ENCODE measurements at places on chromosomes 3 and 15.

DNA sequence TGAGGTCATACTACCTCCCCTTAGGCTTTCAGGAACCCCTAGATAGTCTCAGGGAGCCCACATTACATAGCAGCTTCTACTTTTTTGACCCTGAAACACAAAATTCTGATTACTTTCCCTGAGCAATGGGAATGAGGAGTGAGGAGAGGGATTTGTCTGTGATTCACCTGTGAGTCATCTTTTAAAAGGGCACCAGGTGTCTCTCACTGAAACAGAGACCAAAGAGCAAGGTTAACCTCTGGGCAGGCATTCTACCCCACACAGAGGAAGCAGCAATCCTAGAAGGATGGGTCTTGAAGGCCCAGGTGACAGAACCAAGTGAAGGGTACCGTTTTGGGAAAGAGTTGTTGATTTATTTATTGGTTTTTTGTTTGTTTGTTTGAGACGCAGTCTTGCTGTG is 31.1 kb upstream of the UBE2E2 start:
- no peak for DNase-seq

DNA sequence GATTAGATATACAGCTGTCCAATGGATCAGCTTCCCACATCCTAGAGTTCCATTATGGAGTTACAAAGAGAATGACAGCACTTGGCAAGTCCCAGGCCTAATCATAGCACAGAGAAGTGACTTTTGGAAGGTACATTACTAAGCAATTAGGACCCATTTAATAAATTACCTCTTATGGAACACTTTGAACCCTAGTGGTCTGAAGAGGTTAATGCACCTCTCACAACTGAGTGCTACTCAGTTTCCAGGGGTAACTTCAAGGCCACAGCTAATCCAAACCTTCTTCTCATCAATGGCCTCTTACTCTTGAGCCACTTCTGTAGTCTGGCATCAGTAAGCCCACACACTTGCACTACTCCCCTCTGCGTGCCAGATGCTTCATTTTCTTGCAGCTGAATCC is 34.9 kb upstream of the MEIS2 start:
- no peak for DNase-seq

DNA sequence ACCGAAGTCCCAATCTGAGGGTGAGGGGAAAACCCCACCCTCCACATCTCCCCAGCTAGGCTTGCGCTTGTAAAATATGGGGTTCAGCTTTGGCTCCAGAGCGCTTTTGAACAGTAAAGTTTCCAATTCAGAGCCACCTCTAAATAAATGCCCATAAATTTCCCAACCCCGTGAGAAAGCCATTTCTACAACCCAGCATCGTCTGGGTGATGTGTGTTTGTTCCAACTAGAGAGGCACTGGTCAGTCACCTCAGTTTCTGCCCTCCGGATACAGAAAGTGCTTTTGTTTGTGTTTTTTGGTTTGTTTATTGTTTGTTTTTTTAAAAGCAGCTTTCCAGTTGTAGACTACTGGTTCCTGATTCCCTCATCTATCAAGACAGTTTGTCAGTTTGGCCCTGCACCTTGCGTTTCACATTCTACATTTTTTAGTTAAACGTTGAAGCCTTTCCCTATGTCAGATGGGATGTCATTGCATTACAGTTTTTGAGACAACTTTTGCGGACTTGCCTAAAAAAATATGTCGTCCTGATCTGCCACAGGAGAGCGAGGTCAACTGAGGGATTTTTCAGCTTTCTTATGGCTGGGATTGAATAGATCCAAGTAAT is 15.0 kb upstream of the SOX2 start:
- DNase-seq = no peak

DNA sequence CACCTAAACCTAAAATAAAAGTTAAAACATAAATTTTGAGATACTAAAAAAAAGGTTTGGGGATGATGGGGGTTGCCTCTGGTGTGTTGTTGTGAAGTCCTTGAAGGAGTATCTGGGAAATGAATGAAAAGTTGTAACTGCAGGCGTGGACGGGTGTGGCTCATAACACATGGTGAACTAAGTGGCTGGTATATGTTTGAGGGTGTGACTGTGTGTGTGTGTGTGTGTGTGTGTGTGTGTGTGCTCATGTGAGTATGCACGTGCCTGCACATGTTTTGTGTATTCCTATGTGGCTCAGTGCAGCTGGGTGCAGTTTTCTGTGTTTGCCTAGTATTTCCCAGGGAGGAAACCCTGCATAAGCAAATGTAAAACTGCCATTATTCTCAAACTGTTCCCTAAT is 229.9 kb upstream of the TRIM42 start:
- DNase-seq = no peak

DNA sequence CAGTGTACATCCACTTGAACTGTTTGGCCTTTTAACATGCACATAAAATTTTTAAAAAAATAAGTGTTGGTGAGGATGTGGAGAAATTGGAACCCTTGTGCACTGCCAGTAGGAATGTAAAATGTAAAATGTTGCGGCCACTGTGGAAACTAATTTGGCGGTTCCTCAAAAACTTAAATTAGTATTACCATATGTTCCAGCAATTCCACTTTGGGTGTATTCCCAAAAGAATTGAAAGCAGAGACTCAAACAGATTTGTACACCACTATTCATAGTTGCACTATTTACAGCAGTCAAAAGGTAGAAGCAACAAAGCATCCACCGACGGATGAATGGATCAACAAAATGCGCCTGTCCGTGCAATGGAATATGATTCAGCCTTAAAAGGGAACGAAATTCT is 55.2 kb upstream of the SEC61A1 start:
- DNase-seq = no peak

DNA sequence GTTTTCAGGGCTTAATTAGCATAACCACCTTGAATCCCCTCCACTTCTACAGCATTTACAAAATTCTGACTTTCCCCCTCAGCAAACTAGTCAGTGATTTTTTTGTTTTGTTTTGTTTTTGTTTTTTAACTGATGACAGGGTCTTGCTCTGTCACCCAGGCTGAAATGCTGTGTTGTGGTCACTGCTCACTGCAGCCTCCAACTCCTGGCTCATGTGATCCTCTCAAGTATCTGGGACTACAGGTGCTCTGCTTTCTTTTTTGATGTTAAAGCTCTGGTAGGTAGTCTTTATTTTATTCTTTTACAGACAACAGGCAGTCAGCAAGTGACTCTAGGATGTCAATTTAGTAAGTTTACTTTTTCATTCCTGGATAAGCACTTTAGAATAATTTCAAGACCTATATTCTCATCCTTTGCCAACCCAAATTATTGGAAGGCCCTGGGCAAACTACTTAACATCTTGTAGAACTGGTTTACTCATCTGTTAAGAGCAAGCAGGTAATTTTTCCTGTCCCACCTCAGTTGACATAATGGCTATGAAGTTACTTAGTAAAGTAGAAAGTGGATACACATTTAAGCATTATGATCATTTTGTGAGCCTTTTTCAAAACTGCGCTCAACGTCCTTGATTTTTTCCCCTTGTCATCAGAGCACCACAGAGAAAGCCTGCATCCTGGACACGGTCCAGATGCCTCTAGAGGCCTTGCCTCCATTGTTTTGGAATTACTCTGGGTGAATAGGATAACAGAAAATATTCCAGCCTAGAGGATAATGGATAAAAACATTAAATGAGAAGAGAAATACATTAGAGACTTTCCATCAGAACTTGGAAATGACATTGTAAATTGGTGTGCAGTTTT is 69.9 kb upstream of the NDUFB4 start:
- DNase-seq = no peak

GRCh38 chr3:187967993-187968392 is 186.0 kb upstream of the LPP start:
- DNase-seq = no peak

DNA sequence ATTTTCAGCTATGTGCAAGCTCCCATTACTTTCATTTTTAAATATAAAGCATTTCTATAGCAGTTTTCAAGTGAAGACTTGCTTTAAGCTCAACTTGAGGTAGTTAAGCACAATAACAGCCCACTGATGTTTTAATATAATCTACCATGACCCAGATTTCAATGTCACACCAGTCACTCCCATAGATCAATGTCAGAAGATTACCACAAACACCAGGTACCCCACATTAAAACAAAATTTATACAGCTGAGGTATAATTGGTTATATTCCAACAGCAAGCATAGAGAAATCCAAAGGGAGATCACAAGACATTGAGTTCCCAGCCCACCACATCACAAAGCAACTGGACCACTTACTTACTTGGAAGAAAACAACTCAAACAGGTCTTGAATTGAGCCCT is 22.8 kb downstream of the GTPBP8 start:
- no peak for DNase-seq

DNA sequence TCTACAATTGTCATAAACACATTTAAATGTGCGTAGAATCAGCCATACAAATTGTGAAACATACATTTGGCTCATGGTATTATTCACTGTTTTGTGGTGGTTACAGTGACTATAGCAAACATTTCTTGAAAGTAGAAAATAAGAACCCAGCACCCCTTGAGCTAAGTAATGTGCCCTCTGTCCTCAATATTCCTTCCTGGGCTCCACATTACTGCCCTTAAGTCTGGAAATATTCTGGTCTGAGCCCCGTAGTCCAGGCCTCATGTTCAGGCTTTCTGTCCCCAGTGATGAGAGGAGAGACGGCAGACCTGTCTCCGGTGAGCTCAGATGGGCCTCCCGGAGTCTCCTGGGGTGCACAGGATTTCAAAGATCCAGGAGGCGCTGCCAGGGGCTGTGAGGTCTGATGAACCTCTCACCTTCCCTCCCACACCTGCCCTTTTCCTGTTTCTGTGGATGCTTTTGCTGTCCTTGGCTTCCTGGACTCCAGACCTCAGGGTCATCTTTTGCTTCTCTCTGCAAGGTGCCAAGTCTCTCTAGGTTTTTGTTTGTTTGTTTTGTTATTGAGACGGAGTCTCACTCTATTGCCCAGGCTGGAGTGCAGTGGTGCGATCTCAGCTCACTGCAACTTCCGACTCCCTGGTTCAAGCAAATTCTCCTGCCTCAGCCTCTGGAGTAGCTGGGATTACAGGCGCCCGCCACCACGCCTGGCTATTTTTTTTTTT is 8.8 kb upstream of the MUC20 start:
- DNase-seq = no peak

GRCh38 chr3:196016059-196016458 is 65.8 kb downstream of the TFRC start:
- DNase-seq = no peak

- no peak for DNase-seq
Observed at GRCh38 chr3:139355891-139356290, 12.1 kb downstream of the MRPS22 start.

GRCh38 chr3:14623569-14624051 is 28.0 kb upstream of the CCDC174 start:
- DNase-seq = no peak

GRCh38 chr3:21751886-21752285 is 876 bp upstream of the ZNF385D start:
- DNase-seq = no peak

DNA sequence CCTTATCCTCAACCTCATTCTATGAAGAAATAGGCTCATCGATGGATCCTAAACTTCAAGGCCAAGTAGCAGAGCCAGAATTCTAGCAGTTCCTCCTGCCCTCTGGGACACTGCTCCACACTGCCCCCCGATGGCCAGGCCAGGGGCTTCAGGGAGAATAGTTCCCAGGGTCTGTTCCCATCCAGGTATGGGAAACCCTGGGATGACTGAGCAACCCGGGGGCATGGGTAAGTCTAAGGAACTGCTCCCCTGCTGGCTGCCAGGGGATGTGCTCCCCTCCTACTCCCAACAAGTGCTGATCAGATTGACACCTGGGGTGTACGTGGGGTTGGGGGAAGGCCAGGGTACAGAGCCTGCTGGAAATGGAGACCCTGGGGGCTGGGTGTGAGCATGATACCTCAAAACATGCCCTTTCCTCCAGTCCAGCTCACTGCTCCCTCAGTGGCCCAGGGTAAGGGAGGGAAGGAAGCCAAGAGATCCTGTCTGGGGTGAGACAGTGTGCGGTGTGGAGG is 7.6 kb downstream of the ULK3 start:
- no peak for DNase-seq

DNA sequence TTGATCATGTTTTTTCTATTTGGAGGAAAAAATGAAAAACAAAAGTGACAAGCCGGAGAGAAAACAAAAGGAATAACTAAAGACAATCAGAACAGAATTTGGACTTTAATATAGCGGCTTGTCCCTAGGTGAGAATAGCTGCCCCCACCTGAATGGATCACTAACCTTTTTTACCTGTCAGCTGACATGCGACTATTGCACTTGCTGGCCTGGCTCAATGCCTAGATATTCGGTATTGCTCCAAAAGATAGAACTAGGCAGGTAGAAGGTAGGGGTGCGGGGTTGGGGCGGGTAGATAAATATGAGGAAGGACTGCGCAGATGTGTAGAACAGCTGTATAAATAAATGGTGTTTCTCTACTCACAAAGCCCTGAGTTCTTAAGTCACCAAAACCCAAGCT is 650 bp upstream of the MORC1 start:
- no peak for DNase-seq

- DNase-seq = no peak
Observed at GRCh38 chr3:127072971-127073783, 90.3 kb downstream of the PLXNA1 start.

GRCh38 chr3:149968216-149968615 is 2.5 kb downstream of the PFN2 start:
- no peak for DNase-seq

DNA sequence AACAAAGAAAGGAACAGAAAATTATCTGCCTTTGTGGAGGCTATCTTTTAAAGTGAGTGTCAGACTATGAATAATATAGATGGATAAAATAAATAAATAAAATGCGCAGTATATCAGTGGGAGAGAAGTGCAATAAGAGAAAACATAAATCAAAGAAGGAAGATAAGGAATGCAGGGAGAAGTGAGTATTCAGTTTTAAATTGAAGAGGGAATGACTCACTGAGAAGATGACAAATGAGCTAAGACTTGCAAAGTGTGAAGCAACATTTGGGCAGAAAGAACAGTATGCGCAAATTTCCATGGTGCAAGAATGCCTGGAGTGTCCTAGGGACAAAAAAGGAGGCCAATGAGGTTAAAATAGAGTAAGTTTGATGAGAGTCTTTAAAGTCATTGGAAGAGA is 1300.1 kb upstream of the ALCAM start:
- DNase-seq = no peak

DNA sequence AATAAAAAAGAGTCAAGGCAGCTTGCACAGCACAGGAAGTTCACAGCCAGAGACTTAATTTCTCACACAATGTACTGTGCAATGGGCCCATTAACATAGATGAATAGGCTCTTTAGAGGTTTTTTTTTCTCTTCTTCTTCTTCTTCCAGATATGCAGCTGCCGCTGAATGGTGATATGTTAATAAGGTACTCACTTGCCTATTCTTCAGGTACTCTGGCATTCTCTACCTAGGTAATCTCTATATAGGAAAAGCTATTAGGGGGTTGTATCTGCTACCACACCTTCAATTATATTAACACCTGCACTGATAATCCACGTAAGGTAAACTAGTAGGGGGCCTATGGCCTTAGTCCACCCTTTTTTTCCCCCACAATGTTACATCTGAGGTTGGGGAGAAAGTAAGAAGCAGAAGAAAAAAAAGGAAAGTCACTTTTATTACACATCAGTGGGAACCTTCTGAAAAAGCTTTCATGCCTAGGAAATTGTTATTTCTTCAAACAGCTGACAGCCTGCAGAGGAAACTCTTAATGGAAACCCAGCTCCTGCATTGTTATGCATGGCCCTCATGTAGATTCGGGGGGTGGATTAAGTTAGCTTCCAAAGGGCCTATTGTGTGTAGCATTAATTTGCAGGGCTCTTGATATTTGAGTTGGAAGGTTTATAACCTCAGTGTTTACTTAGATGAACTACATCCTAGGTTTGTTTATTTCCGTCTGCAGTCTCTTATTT is 525.5 kb downstream of the ZIC1 start:
- DNase-seq = no peak

- no peak for DNase-seq
Observed at GRCh38 chr15:41443275-41443674, 26.4 kb downstream of the RTF1 start.

GRCh38 chr15:48355377-48355776 is 24.1 kb downstream of the DUT start:
- DNase-seq = no peak

Data from esophagus muscularis mucosa (tissue), 4 donors.